ENCODE measurements at places on chromosomes 1 and 21. TPM values are rescaled to one million over a fixed set of nuclear protein-coding genes. Genes with fewer than 3 reads are reported as not detected.

SPATA45 gene
- total RNA-seq: not detected

- DNase-seq: no peak
Observed at GRCh38 chr1:34916104-34916503, 13.3 kb downstream of the DLGAP3 start.

FCN3 gene
- not detected for total RNA-seq

- DNase-seq: no peak
Observed at GRCh38 chr1:206725109-206725963, 40.6 kb downstream of the MAPKAPK2 start.

BARHL2 gene
- not detected for total RNA-seq

CLCA1 gene
- total RNA-seq: not detected

- no peak for DNase-seq
Observed at GRCh38 chr1:203037509-203038190, 11.4 kb downstream of the PPFIA4 start.

DNA sequence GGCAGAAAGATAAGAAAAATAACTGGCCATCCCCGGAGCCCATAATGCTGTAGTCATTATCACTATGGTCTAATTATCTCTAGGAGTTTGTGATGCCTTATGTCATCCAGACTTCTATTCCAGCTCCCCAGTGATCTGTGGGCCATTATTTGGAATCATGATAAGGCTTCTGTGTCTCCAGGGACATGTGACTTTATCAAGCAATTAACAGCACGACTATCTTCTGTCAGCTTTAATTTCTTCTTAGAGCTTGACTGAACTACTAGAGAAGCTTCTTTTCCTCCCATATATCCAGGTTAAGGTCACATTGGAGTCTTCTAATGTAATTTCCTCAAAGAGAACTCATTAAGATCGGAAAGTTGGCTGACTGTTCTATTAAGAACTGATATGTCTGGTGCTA is 100.4 kb downstream of the LHX8 start:
- no peak for DNase-seq

DNA sequence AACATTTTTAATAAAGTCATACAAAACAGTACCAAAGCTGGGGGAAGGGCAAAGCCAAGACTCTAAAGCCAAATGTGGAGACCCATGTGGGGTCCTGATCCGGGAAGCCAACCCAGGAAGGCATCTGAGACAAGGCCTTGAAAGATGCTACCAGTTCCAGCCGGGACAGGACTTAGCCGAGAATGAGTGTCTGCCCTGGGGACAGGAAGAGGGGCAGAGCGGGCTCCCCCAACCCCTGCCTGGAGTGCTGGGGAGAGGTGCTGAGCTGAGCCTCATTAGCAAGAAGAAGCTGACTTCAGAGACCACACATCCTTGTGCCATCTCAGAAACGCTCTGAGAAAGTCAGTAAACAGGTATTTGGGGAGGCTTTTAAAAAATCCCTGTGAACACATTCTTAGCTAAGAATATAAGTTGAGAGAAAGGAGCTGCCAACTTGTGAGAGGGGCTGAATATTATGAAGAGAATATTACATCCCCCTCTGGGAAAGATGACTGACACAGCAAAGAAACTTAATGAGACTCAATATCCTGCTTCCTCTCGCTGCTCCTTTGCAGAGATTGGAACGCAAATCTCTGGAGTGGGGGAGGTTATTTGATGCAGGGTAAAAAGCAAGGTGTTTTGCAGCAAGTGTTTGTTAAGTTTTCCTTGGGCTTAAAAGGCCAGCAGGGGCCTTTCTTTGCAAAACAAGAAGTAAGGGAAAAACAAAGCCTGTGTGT is 103.3 kb upstream of the KCND3 start:
- DNase-seq: no peak

FGR gene
- 3.4 TPM for total RNA-seq

GRCh38 chr1:234862944-234863515 is 253.1 kb upstream of the IRF2BP2 start:
- peak; percentile 75 for DNase-seq

DNA sequence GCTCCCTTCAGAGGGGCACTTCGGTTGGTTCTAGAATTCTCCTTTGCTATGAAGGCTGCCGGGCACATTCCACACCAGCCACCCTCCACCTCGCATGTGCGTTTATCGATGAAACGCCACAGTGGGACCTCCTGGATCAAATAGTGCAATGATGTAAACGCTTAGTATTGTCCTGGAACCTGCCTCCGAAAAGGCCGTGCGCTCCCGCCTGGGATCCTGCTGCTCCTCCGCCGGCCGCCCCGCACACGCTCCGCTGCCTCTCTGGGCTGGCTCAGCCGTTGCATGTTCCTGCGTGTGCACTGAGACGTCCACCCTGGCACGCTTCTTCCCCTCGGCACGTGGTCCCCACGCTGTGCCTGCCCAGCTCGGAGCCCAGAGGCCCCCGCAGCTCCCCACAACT is 4.0 kb upstream of the TNFRSF14 start:
- DNase-seq: no peak

SYNC gene
- total RNA-seq: 22.4 TPM
